ENCODE measurements at places on chromosomes 11 and 22. TPM values are rescaled to one million over a fixed set of nuclear protein-coding genes. Genes with fewer than 3 reads are reported as not detected.

LYVE1 gene
- total RNA-seq: 31.9 TPM

MMP27 gene
- total RNA-seq: not detected

BET1L gene
- 65.5 TPM for total RNA-seq

SLC22A12 gene
- not detected for total RNA-seq

- no peak for DNase-seq
- no peaks in the 10 kb centered on the region for H3K4me1 ChIP-seq
- no peaks in the 10 kb centered on the region for H3K27me3 ChIP-seq
- no peak overlapping the region for H3K27ac ChIP-seq
- H3K4me3 ChIP-seq: no peak overlapping the region
- no peaks in the 10 kb centered on the region for H3K36me3 ChIP-seq
These were observed 421.8 kb downstream of the NTM start for GRCh38 chr11:131792243-131792642.

DNA sequence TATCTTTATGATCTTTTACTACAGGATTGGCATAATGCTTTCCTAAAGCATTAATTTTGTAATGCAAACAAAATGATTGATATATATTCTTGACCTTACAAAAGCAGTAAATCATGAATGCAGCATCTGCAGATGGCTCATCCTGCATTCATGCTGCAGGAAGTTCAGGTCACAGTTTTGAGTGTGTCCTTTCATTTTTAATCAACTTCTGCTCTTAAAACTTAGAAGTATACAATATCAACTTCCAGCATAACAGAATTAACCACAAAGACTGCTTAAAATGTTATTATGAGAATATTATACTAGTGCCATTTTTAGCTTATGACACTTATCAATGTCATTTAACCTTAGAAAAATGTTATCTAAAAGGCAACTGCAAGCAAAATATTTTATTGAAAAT, 54.0 kb downstream of the SLC36A4 start:
- H3K4me1 ChIP-seq: no peaks in the 10 kb centered on the region
- no peaks in the 10 kb centered on the region for H3K36me3 ChIP-seq
- no peak overlapping the region for H3K4me3 ChIP-seq
- no peak for DNase-seq
- no peak overlapping the region for H3K27ac ChIP-seq

GRCh38 chr11:119484741-119485605, 62.0 kb upstream of the THY1 start:
- H3K27me3 ChIP-seq: no peaks in the 10 kb centered on the region
- H3K36me3 ChIP-seq: no peaks in the 10 kb centered on the region
- no peak for DNase-seq
- H3K4me1 ChIP-seq: no peaks in the 10 kb centered on the region
- no peak overlapping the region for H3K4me3 ChIP-seq
- no peak overlapping the region for H3K27ac ChIP-seq

DNA sequence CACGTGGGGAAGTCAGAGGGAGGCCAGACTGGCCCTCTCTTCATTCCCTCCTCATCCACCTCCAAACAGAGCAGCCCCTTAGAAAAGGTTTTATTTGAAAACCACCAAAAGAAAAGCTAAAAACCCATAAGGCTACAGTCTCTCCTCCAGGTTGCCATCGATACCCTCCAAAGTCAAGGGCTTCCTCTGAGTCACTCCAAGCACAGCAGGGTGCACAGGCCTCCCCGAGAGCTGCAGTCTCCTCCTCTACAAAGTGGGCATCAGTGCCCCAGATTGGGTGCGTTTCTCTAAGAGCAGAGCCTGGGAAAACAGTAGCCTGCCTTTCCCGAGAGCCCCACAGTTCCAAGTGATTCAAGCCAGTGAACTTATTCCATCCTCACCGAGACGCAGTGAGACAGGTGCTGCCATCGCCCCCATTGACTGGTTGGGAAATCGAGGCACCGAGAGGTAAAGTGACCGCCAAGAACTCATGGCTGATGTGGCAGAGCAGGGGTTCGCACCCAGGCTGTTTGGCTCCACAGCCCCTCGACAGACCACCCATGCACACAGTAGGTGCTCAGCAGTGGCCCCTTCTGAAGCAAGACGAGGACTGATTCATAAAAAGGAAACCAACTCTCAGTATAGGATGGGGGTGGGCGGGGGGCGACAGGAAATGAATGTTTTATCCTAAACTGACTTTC, 91.7 kb upstream of the SHISAL1 start:
- H3K27ac ChIP-seq: no peak overlapping the region
- DNase-seq: no peak

DNA sequence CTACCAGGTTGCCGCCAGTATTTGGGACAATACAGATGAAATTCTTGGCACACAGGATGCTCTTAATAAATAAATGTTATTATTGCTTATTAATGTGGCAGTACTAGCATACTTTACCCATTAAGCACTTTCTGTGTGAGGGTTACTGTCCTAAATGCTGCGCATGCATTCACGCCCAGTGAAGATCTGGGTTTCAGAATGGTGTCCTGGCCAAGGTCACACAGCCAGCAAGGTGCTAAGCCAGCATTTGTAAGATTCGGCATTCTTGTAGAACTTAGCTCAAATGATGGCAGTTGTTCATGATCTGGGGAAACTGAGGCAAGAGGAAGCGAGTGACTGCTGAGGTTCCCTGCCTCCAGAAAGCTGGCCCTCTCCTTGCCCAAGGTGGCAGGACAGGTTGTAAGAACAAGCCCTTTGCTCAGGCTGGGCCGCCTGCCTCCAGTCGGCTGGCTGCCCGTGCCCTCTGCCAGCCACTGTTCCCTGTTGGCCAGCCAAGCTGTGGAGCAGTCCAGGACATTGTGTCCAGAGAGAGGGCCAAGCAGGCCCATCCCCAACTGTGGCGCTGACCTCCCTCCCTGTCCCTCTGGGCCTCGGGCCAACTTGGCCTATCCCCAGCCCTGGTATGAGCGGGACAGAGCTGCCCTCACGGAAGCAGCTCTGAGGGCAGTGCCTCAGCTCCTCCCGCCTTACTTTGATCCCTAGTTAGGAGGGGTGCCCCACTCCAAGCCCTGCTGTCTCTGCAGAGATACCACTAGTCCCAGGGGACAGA, 28.8 kb downstream of the TOB2 start:
- H3K27ac ChIP-seq: peak overlapping the region; percentile 38
- peak; percentile 84 for DNase-seq
- no peaks in the 10 kb centered on the region for H3K36me3 ChIP-seq
- H3K4me3 ChIP-seq: no peak overlapping the region
- peaks cover 19% of the 10 kb centered on the region for H3K4me1 ChIP-seq

All from ovary (tissue), 10 donors.